ENCODE measurements at places on chromosomes 4 and X.
A peak's percentile ranks its signal among the peaks of the same experiment; 100 is the strongest.

DNA sequence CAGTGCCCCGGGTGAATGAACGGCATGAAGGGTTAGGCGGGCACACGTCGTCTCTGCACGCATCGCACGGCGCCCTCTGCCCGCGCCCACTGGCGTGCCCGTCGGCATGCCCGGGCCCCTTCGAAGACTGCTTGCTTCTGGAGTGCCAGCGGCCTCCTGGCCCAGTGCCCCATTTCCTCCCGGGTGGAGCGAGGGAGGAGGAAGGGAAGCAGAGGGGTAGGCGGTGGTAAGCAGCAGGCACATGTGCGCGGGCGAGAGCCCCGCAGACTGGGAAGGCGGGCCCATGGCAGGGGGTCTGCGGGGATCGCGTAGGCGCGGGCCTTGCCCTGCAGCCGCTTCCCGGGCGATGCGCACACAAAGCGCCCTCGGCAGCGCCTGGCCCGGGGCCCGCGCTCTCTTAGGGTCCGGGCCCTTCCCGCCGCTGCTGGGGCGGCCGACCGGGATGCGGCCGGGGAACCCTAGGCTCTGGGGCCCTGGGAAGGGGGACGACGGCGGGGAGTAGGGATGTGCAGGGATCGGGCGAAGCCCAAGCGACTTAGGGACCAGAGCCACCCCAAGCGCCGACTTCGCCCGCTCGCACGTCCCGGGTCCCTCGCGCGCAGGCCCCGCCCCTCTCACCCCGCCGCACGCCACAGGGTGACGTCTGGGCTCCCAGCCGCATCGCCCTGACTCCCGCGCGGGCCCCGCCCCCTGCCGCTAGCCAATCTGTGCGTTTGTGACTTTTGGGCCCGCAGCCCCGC lies 866 bp upstream of the EMD start:
- no peak for DNase-seq

DNA sequence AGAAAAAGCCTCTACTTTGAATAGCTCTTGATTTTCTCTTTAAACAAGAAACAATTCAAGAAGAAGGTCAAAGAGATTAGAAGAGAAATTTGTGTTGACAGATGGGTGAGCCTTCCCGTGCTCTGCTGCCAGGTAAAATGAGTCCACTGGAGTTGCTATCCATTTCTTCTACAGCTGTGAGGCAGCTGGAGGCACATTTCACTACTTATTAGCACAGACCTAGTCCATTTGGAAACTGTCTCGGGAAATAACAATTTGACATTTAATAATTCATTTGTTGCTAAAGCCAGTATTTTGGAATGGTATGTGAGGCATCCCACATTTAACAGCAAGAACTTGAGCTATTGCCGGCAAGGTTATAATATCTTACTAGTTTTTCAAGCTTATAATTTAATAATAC lies 396.8 kb upstream of the GRIA3 start:
- DNase-seq, result no peak

GRCh38 chrX:47564438-47565085 lies 3.6 kb downstream of the ARAF start:
- no peak for DNase-seq

GRCh38 chrX:24963823-24964222 lies 51.9 kb downstream of the ARX start:
- DNase-seq, result no peak

GRCh38 chrX:115912372-115912897 lies 258.1 kb upstream of the AGTR2 start:
- no peak for DNase-seq

- no peak for DNase-seq
These were observed 247.4 kb upstream of the GIMD1 start for GRCh38 chr4:106615961-106616360.

GRCh38 chrX:5528057-5528456 lies 700.6 kb downstream of the NLGN4X start:
- no peak for DNase-seq

DNA sequence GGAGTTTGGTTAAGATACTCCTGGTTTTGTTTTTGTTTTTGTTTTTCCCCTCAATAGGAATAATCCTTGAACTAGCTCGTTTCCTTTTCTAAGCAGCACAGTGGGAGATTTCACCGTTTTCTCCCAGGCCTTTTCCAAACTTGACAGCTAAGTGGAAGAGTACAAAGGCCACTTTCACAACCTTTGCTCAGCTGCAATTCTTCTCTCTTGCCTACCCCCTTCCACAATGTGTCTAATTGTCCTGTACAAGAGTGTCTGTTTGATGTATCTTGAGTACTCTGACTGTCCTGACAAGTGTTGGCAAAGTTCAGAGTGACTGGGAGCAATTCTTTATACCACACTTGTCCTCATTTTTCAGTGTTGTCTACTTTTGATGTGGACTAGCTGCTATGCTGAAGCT lies 674.3 kb upstream of the AMOT start:
- no peak for DNase-seq

DNA sequence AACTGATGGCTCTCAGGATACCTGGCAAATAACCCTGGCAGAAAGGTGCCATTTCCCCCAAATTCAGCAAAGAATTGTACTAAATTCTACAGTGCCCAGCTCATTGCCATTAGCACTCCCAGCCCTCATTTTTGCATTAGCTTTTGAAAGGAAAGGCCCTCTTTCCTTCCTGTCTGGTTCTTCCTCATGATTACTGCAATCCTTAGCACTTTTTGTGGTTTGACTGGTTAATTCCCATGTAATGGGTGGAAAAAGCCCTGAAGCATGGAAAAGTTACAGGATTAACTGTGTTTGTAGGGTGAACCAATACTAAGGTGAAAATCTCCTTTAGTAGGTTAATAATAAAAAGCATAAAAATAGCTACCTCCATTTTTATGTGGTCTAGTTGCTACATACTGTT lies 139.5 kb downstream of the NPNT start:
- DNase-seq, result no peak

- no peak for DNase-seq
These were observed 230.7 kb upstream of the KCNIP4 start for GRCh38 chr4:22179124-22179874.

- no peak for DNase-seq
These were observed 961.2 kb downstream of the RPA4 start for GRCh38 chrX:97844943-97845342.

- peak; percentile 19 for DNase-seq
These were observed 155.2 kb upstream of the SPIN4 start for GRCh38 chrX:63506320-63506719.

GRCh38 chr4:107120661-107121060 lies 84.5 kb upstream of the DKK2 start:
- DNase-seq, result peak; percentile 11

GRCh38 chr4:112910109-112910736 lies 139.2 kb upstream of the ANK2 start:
- no peak for DNase-seq

- DNase-seq, result no peak
These were observed 29.1 kb upstream of the DKK2 start for GRCh38 chr4:107065201-107065600.

DNA sequence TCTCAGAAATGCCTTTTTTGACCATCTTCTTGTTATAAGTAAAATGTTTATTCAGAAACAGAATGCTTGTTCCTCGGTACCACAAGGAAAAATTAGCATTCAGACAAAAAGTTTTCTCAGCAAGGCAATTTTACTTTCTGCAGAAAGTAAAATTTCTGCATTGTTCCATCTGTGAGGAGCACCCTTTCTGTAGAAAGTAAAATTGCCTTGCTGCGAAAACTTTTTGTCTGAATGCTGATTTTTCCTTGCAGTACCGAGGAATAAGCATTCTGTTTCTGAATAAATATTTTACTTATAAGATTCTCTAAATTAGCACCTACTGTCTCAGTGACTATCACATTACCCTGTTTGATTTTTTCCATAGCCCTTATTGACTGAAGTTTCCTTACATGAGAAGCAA lies 24.8 kb downstream of the ITGB1BP2 start:
- no peak for DNase-seq

DNA sequence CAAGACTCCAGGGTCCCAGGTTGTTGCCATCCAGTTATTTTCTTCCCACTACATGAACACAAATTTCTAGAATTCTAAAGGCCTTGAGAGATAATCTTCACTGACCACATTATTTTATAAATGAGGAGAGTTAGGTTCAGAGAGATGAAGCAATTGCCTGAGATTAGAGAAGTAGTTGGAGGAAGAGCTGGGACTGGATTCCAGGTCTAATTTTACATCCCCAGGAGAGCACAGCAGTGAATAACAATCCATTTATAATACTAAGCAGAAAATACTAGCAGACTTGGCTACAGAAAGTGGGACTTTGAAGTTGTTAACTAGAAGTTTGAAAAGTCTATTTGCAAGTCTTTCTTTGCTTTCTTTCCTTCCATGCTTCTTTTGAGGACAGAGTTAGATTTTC lies 231.3 kb upstream of the S100G start:
- DNase-seq, result no peak

GRCh38 chrX:53714580-53715345 lies 28.2 kb upstream of the HUWE1 start:
- no peak for DNase-seq

DNA sequence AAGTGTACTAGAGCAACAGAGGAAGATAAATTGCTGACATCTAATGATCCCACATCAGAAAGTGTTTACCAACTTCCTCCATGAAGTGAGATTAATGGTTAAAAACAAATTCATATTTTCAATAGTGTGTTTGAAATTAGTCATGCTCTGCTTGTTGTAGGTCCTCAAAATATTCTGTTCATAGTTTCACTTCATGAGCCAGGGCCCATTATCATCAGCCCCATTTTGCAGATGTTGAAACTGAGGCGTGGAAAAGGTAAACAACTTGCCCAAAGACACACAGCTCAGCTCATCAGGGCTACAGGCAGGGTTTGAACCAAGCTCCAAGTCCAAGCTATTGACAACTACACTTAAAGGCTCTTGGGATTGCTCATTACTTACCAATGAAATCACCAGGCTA lies 103.5 kb upstream of the PPARGC1A start:
- no peak for DNase-seq

GRCh38 chr4:5954056-5954760 lies 61.3 kb upstream of the CRMP1 start:
- no peak for DNase-seq

DNA sequence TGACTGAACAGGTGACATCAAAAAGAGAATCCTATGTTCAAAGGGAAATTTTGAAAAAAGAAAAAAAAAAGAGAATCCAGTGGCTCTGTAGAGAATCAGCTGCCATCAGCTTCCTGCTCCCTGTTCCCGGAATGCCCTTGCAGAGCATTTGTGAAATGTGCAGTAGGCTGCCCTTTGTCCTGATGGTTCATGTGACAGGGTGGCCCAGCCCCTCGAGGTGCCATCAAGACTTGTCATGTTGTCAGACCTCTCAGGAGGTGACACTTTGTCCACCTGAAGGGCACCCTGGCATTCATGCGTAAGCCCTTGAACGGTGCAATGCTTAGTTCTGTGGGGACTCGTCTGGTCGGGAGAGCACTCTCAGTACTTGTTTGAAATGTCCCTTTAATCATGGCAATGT lies 71.4 kb downstream of the CLDN34 start:
- DNase-seq, result no peak

GRCh38 chr4:109411964-109412363 lies 21.7 kb upstream of the SEC24B start:
- DNase-seq, result peak; percentile 68

GRCh38 chr4:54945838-54946237 lies 179.6 kb downstream of the KDR start:
- no peak for DNase-seq

DNA sequence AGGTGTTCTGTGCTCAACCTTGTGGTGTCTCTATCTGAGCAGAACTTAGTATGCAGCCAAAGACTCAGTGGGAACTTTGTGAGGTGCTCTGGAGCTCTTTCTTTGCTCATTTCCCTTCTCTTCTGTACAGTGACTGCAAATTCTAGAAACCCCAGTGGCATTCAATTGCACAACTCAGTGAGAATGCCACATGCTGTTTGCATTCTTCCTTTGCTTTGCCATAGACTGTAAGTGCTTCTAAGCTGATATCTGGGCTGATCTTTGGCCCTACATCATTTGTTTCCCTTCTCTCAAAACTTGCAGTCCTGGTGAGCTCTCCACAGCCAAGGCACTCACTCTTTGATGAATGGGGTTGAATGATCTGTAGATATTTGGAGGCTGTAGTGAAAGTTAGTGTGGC lies 7.0 kb downstream of the PNMA3 start:
- no peak for DNase-seq

DNA sequence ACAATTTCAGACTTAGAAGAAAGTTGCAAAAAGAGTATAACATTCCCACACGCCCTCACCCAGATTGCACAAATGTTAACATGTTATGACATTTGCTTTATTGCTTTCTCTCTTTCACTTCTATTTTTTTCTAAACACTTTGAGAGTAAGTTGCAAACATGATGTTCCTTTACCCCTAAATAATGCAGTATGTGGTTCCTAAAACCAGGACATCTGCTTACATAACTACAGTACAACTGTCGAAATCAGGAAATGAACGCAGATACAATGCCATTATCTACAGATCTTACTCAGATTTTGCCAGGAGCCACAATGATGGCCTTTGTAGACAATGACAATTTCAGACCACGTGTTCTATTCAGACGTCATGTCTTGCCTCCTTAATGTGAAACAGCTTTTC lies 22.4 kb downstream of the SH3TC1 start:
- no peak for DNase-seq

DNA sequence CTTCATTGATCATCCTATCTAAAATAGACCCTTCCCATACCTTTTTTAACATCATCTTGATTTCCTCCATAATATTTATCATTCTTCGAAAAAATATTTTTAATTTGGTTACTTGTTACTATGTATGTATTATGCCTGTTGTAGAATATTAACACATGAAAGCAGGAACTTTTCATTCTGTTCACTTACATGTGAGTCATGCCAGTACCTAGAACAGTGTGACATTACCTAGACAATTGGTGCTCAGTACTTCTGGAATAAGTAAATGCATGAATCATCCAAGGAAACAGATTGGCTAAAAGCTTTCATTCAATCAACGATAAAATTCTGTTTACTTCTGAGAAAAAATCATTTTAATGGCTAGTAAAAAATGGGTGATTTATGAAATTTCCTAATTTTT lies 76.4 kb downstream of the CXXC4 start:
- no peak for DNase-seq

DNA sequence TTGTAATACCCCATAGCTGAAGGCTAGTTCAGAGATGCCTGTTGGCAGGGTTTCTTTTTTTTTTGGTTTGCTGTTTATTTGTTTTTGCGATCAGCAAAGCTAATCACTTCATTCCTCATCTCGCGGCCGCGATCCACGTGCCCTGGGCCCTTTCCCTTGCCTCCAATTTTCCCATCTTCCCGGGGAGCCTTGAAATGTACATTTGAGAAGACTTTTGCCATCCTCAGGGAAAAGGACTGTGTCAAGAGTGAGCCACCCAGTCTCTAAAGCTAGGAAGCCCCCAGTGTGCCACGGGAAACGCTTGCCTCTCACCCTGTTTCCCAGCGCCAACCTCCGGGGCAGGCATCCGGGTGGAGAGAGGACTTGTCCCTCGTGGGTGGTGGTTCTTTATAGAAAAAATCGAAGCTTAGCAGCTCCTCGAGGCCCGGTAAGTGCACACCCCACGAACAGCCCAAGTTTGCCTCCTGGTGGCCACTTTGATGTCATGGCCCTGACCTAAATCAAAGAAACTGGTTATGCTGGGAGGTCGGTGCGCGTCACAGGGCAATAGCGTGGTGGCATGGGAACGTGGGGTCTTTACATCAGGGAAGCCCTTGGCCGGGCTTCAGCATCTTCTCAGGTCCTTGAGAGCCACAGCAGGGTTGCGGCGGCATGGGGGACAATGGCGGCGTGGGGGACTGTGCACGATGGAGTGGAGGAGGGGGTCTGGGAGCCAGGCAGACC lies 42.0 kb downstream of the MAP7D3 start:
- DNase-seq, result no peak

- no peak for DNase-seq
These were observed 9.4 kb downstream of the CHST7 start for GRCh38 chrX:46582966-46583365.
